ENCODE measurements at places on chromosomes 5 and 9. TPM values are rescaled to one million over a fixed set of nuclear protein-coding genes. Genes with fewer than 3 reads are reported as not detected.

ATG10 gene
- 11.1 TPM for total RNA-seq

LCN9 gene
- total RNA-seq: not detected

PIP5K1B gene
- total RNA-seq: 0.16 TPM

AHRR gene
- 3.2 TPM for total RNA-seq

Data from MCF 10A (cell line).